ENCODE measurements at places on chromosomes 6 and 20.

DNA sequence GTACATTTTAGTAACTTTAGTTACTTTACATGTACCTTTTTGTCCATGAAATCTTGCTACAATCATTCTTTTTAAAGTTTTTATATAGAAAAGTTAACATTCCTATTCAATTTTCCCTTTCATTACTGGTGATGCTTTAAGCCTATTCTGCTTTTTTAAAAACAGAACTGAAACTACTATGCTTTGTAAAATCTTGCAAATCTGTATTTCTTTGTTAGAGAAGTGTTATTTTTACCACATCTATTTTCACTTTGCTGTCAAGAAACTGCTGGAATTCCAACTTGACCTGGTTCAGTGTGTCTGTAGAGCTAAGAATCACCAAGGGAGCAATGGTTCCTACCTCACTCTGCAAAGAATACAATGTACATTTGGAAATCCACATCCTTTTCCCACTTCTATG is 21.8 kb upstream of the SAMD5 start:
- DNase-seq, result no peak

GRCh38 chr6:17505062-17505476 is 95.0 kb upstream of the FAM8A1 start:
- no peak for DNase-seq

GRCh38 chr6:897528-898207 is 204.7 kb upstream of the EXOC2 start:
- DNase-seq, result no peak

DNA sequence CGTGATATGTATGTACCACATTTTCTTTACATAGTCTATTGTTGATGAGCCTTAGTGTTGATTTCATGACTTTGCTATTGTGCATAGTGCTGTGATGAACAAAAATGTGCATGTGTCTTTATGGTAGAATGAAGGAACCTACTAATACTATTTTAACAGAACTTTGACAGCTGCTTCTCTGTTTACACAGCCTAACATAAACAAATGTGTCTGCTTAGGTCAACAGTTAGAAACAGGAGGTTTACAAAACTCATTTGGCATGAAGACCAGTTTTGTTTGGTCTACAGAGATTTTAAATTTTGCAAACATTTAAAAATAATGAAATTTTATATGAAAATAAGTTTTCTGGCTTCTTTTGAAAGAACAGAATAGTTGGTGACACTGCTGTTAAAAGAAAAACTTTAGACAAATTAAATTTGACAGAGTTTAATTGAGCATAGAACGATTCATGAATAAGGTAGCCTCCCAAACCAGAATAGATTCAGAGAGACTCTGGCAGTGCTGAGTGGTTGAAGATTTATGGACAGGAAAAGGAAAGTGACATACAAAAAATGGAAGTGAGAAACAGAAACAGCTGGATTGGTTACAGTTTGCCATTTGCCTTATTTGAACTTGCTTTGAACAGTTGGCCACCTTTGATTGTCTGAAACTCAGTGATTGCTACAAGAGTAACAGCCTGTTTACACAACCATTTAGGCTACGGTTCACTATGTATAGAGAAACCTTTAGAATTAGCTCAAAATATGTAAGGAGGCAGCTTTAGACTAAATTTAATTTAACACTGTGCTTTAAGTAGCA is 715.8 kb upstream of the HS3ST5 start:
- no peak for DNase-seq

GRCh38 chr6:35703554-35703953 is 14.8 kb upstream of the FKBP5 start:
- DNase-seq, result no peak

- peak; percentile 27 for DNase-seq
Observed at GRCh38 chr6:1724616-1725015, 114.9 kb downstream of the FOXC1 start.

- DNase-seq, result no peak
Observed at GRCh38 chr6:24284006-24284405, 73.9 kb downstream of the DCDC2 start.

GRCh38 chr20:45672765-45673164 is 2.7 kb upstream of the WFDC11 start:
- DNase-seq, result no peak

DNA sequence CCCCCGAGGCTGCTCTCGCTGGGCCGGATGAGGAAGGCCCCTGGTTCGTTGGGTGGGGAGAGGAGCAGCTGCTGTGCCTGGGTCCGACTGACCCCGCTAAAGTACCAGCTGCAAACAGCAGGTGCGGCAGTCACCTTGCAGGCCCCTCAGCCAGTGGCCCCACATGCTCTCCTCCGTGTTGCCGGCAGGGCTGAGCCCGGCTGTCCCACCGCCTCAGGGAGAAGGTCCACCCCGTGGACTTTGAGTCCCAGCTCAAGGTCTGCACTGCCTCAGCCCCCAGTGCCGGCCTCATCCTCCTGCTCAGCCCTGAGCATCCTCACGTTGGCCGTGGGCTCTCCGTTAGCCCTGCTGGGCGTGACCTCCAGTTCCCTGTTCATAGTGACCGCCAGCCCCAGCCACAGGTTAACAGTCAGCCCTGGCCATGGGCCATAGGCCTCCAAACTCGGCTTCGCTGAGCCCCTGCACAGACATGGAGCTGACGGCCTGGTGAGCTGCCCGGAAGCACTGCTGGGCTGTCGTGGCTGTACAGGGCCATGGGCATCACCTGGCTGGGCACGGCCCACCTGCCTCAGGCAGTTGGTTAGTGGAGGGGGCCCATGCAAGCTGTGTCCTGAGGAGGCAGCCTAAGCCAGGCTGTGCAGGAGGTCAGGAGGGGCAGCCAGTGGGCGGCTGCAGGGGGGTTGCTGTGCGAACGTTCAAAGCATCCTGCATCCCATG is 3.1 kb downstream of the SRMS start:
- no peak for DNase-seq

- DNase-seq, result no peak
Observed at GRCh38 chr6:113290684-113291083, 566.5 kb upstream of the MARCKS start.

- DNase-seq, result no peak
Observed at GRCh38 chr20:63032861-63033793, 26.4 kb upstream of the BHLHE23 start.
